ENCODE measurements at places on chromosomes 1 and 21.

GRCh38 chr1:81664341-81664740 lies 136.4 kb upstream of the ADGRL2 start:
- ATAC-seq = no peak

GRCh38 chr1:212559929-212560328 lies 48.6 kb upstream of the ATF3 start:
- ATAC-seq = no peak

DNA sequence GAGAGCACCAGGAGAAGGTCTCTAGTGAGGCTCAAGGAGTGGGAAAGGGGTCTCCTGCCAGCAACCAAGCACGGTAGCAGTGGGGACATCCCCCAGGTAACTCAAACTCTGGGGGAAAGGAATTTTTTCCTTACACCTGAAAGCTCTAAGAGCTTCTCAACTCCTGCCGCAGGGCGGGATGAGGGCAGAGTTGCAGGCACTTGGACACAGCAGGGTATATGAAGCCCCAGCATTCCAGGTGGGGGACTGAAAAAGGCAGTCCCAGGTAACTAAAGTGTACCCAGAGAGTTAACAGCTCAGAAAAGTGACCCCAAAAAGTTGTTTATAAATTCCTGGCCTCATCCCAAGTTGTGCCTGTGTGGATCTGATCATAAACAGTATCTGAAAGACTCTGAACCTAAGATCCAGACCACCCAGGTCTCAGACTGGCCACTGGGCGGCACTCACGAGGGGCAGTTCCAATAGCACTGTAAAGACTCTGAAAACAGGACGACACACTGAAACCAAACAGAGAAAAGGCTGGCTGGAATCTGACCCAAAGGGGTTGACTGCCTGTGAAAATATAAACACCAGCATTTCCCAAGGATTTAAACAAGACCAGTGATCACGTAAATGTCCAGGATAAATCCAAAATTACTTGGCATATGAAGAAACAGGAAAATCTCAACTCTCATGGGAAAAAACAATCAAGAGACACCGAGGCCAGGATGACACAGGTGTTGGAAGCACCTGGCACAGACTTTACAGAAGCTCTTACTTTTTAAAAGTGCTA lies 47.5 kb downstream of the HSF2BP start:
- no peak for ATAC-seq

GRCh38 chr1:48469616-48470480 lies 2.2 kb downstream of the SPATA6 start:
- no peak for ATAC-seq

GRCh38 chr1:115456441-115456961 lies 118.5 kb upstream of the NGF start:
- no peak for ATAC-seq

DNA sequence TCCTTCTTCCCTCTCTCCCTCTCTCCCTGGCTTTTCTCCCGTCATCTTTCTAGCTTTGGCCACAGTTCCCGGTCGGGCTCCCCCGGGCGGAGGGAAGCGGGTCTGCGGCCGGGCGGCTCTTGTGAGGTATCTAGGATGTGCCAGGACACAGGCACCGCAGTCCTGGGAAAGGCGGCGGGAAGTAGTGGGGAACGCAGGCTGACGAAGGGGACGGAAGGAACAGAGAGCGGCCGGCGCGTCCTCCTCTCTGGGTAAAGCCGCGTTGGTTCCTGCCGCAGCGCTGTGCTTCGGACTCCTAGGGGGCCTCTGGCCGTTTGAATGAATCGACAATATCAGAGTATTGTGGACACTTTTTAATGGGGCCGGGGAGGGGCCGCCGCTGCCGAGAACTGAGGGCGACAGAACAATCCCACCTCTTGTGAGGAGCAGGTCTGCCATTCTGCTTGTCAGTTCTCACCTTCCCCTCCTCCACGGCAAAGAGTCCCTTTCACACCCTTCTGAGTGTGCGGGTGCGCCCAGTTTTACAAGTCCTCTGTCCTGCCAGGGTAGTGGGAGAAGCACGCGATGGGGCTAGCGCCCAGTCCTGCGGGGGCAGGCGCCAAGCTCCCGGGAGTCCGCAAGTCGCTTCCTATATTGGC lies 1.2 kb upstream of the LHX9 start:
- no peak for ATAC-seq

DNA sequence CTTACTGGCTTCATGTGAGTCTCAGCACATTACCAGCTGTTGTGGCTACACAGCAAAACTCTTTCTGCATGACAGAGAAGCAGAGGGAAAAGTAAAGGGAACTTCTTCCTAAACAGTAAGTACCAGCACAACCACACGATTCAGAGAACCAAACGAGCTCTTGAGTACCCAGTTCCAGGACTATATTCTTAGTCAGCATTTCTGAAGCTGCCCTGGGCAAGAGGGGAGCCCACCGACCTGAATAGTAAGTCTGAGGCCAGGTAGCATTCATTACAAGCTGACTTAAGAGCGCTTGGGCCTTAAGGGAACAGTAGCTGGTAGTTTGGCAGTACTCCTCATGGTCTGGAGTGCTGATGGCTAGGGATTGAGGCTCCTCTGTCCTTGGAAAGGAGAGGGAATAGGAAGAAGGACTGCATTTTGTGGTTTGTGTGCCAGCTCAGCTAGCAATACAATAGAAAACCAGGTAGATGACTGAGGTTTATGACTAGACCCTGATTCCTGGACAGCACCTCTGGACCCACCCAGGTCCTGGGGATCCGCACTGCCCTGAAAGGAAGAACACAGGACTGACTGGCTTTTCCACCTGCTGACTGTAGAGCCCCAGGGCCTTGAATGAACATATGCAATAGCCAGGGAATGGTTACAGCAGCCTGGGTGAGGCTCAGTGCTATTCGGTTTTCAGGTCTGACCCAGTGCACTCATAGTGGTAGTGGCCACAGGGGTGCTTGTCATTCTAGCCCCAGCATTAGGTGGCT lies 396.8 kb upstream of the PRMT6 start:
- no peak for ATAC-seq

DNA sequence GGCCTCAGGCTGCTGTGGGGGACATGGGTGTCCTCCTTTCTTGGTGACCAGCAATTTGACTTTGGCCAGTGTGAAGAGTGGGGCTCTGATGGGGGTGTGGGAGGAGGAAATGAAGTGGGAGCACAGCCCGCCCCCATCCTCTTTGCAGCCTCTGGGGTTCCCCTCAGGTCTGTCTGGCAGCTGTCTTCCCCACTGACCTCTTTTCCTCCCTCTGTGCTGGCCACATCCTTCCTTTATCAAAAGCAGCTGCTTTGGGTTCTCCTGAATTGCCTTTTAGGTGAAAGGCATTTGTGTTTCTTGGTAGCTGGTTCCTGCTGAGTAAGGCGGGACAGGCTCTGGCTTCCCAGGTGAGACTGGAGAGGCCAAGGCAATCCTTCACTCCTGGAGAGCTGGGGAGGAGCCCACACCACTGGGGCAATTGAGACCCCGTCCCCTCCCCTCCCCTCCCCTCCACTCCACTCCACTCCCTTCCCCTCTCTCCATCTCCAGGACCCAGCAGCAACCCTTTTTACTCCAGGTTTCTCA lies 24.9 kb downstream of the PCAT6 start:
- ATAC-seq = peak; percentile 74

- ATAC-seq = peak; percentile 22
These were observed 12.8 kb downstream of the TRAPPC10 start for GRCh38 chr21:44024887-44025353.

DNA sequence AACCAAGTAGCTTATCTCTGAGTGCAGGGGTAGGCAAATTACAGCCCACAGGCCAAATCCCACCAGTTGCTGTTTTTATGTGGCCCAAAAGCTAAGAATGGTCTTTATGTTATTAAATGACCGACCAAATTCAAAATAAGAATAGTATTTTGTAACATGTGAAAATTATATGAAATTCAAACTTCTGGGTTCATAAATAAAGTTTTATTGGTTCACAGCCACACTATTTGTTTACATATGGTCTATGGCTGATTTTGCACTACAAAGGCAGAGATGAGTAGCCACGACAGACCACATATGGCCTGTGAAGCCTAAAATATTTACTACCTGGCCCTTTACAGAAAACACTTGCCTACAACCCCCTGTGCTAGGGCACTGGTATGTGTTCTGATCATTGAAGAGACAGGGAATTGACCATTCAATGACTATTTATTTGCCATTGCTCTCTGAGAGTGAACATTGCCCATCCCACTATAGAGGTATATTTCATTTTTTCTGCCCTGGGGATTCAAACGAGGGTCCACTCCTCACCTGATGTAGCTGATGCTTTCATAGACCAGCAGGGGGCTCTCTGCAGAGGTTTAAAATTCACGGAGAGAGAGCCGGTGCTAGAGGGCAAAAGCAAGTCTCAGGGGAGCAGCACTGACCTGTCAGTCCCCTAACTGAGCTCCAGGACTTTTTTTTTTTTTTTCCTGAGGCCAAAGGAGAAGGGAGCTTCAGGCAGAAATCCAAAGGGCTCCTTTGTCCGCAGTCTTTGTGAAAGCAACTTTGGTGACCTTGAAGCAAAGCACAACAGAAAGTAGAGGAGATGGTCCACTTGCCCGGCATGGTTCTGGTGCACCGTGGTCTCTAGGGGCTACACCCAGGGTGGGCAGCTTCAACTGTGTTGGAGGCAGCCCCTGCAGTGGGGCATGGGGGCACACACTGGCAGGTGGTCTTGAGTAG lies 7.3 kb upstream of the GNL2 start:
- peak; percentile 44 for ATAC-seq

DNA sequence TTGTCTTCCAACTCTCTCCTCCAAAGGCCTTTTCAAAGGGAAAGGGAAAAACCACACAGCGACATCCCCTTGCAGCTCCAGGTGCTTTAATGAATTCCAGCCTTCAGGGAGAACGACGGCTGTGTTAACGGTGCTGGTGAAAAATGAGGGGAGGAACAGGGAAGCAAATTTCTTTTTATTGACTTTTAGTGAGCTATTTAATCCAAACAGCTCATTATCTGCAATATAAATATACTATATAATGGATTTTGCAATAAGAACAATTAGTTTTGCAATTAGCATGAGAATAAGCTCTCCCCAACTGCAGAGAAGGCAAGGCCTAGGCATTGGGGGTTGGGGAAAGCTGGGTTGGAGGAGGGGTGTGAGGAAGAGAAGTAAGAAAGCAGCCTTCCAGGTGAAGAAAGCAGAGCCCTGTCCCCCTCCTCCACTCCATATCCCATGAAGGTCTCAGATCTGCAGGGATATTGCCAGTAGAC lies 159.0 kb upstream of the ZC3H12A start:
- no peak for ATAC-seq

- peak; percentile 48 for ATAC-seq
These were observed 425.7 kb upstream of the USP24 start for GRCh38 chr1:55640708-55641473.

GRCh38 chr1:25768999-25769398 lies 31.0 kb upstream of the SELENON start:
- ATAC-seq = no peak

DNA sequence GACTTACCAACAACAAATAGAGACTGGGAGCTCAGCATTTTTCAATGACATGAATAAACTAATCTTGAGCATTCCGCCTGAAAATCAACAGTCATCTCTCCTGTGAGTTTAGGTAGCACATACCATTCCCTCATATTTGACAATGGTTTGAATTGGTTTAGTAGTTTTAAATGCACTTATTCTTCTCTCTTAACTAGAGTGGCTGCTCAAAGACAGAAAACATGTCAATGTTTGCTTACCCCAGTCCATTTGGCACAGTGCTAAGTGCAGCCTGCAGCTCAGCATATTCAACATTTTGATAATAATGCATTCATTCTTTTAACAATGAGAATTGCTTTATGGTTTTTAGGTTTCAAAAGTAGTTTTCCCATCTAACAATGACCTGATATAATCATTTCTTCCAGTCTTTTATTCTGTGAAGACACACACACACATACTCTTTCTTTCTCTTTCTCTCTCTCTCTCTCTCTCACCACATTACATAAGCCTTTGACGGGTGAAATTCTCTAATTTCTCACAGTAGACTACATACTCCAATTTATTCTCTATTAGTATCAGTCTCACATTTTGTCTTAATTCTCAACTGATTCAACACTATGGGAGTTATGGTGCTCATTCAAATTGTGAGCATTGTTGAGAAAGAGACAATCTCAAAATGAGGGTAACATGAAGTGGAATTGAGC lies 432.3 kb downstream of the LRRIQ3 start:
- ATAC-seq = no peak

GRCh38 chr1:34292472-34292871 lies 115.8 kb downstream of the C1orf94 start:
- no peak for ATAC-seq

DNA sequence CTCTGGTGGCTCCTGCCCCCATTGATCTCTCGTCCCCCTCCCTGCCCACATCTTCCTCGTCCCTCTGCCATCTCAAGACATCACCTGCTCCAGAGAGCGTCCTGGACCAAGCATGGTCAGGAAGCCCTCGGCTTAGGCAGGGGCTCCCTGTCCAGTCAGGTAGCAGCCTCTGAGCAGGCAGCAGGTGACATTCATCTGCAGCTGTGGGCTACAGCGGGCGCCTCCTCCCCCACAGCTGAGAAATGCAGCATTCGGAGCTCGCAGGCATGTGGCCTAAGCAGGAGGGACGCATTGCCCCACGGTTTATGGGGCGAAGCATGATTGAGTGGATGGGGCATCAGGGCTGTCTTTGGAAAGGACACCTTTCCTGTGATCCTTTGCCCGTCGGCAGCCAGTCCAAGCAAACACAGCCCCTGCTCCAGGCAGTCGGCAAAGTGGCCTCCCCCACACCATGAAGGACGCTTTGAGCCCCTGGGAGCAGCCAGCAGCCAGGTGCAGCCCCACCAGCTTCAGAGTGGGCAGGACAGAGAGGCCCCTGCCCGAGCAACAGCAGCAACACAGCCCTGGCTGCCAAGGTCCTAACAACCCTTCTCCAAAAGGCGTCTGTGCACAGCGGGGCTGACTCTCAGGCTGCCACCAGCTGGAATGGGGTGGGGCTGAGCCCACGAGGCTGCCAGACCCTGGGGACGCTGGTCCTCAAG lies 234.1 kb upstream of the VAMP3 start:
- ATAC-seq = no peak

Measured in activated T-helper 17 cell treated with anti-CD3 and anti-CD28 coated beads, Interleukin-2, amount 50 U/mL, for 72 hours (primary cell).